ENCODE measurements at places on chromosomes 4 and X.

DNA sequence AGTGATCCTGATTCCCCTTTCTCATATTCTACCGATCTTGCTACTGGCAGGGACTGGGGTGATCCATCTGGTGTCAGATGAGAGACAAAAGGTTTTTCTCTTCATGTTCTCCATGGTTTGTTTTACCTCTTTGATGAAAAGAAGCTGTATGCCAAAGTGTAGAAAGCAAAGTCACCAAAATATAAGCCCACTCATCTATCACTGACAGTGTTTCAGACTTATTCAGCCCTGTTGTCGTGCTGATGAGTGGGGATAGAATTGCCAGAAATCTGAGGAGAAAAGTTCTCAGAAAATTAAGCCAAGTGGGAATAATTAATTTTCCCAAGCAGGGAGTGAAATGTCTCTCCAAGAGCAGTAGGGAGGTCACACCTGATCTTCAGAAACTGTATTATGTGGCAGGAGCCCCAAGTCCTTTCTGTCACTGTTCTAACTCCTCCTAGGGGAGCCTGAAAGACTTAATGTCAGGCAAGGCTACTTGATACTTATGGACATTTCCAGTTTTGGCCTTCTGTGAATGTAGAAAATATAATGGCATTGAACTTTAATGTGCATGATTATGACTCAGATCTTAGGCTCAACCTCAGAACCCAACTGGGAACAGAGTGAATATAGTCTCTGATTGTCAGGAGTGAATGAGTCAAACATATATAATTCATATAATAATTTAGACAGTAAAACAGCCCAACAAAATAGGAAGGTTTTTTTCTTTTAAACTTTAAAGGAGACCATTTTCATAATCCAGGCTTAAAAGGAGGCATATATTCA is 298.1 kb downstream of the ANKRD50 start:
- no peak for DNase-seq

GRCh38 chr4:23038626-23039491 is 346.1 kb downstream of the GBA3 start:
- no peak for DNase-seq

DNA sequence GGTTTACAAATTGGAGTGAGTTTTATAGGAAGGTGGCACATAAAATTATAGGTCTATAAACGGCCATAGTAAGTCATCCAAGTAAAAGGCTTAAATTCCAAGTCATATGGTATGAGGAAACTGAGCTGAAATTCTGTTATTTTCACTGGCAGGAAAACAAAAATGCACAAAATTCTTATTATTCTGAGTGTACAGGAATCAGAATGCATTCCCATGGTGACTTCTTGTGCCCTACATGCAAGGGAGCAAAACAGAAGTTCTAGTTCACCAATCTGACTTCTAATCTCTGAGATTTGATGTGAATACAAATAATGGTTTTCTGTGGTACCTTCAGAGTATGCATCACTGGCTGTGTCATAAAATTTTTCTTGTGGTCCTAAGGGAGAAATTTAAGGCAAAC is 102.9 kb downstream of the CLCN4 start:
- no peak for DNase-seq

DNA sequence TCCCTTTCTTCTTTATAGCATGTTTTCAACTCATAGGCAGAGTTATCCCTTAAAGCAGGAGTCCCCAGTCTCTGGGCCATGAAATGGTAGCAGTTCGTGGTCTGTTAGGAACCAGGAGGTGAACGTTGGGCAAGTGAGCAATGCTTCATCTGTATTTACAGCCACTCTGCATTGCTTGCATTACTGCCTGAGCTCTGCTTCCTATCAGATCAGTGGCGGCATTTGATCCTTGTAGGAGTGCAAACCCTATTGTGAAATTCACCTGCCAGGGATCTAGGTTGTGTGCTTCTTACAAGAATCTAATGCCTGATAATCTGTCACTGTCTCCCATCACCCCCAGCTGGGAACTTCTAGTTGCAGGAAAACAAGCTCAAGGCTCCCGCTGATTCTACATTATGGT is 39.8 kb downstream of the DTHD1 start:
- DNase-seq, result no peak

- DNase-seq, result peak; percentile 34
These were observed 49.3 kb upstream of the EFHC2 start for GRCh38 chrX:44392767-44393166.

DNA sequence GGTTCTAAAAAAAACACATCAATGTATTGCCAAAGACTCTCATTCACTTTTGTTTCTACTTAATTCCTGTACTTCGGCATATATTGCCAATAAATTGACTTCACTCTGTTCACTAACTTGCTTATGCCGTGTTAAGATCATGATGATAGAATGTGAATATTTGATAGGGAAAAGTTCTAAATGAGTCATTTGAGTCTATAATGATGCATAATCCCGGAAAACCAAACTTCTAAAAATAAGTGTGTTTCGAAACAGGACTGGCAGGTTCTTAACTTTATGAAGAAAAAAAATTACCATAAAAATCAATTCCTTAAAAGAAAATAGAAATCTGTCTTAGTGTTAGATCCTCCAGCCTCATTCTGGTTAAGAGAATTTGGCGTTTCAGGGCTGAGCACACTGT is 387.5 kb upstream of the FTHL17 start:
- DNase-seq, result no peak

- no peak for DNase-seq
These were observed 98.3 kb downstream of the GK start for GRCh38 chrX:30751497-30751896.

GRCh38 chrX:19862634-19863211 is 24.7 kb downstream of the SH3KBP1 start:
- DNase-seq, result no peak

DNA sequence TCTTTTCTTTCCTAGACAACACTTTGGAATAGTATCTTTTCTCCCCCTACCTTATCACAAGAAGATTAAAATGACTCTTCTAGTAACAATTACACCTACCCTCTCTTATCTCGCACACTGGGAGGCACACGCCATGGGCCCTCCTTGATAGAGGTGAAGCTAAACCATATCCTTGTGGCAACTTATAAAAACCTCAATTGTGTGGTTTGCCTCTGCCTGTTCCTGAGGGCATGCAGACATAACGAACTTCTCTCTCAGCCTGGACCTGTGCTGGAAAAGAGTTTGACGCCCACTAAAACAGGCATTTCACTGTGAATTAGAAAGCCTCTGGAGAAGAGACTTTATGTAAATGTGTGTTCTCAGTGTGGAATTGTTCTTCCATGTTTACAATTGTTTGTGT is 141.2 kb downstream of the NDST3 start:
- no peak for DNase-seq

- DNase-seq, result no peak
These were observed 146.7 kb downstream of the KCNIP4 start for GRCh38 chr4:21801661-21802385.

DNA sequence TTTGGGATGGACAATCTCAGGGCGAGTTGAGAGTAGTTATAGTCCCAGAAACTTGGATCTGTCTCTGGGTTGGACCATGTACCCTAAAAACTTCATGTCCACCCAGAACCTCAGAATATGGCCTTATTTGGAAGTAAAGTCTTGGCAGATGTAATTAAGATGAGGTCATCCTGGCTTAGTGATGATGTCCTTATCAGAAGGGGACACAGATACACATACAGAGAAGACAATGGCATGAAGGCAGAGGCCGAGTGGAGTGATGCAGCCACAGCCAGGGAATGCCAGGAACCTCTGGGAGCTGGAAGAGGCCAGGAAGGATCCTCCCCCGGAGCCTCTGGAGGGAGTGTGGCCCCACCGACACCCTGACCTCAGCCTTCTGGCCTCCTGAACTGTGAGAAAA is 61.2 kb upstream of the STX18 start:
- no peak for DNase-seq

GRCh38 chr4:8280158-8280875 is 10.8 kb downstream of the HTRA3 start:
- no peak for DNase-seq

- DNase-seq, result no peak
These were observed 47.7 kb downstream of the HMGB3 start for GRCh38 chrX:151030845-151031244.

DNA sequence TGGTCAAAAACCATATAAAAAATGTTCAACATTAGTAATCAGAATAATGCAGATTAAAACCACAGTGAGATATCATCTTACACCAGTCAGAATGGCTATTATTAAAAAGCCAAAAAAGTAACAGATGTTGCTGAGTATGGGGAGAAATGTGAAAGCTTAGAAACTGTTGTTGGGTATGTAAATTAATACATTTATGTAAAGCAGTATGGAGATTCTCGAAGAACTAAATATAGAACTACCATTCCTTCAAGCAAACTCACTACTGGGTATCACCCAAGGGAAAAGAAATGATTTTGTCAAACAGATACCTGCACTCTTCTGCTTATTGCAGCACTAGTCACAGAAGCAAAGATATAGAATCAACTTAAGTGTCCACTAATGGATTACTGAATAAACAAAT is 576.4 kb upstream of the EPHA5 start:
- DNase-seq, result no peak

GRCh38 chr4:7331682-7332000 is 103.1 kb downstream of the PSAPL1 start:
- no peak for DNase-seq

DNA sequence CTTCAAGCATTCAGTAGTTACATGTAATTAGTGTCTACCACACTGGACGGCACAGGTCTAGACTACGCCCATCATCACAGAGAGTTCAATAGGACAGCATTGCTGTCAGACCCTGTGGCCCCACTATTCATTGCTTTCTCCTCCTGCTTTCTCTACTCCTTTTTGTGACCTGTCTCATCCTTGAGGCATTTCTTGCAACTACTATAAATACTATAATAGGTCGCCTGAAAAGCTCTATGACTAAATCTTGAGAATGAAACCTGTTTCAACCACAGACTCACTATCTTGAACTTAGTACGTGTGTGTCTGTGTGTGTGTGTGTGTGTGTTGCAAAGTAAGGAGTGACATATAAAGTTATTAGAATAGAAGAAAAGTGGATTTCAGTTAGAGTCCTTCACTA is 252.9 kb upstream of the KLF3 start:
- no peak for DNase-seq

- DNase-seq, result no peak
These were observed 18.7 kb upstream of the UGT2B10 start for GRCh38 chr4:68797048-68797447.

DNA sequence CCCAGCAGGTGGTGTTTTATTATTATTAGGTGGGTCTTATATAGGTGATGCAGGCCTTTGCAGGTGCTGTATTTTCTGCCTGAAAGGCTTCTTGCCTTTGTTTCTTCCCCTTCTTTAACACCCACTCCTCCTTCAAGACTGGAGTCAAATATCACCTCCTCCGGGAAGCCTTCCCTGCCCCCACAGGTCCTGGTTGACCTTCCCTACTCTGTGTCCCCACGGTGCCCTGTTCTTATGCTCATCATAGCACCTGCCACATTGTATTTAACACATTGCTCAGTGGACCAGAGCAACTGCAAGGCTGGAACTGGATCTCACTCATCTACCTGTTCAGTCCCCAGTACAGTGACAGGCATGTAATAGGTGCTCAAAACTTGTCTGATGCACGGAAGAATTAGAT is 39.8 kb upstream of the LGI2 start:
- DNase-seq, result no peak

- DNase-seq, result peak; percentile 43
These were observed 132.2 kb downstream of the STIM2 start for GRCh38 chr4:26992657-26993361.

DNA sequence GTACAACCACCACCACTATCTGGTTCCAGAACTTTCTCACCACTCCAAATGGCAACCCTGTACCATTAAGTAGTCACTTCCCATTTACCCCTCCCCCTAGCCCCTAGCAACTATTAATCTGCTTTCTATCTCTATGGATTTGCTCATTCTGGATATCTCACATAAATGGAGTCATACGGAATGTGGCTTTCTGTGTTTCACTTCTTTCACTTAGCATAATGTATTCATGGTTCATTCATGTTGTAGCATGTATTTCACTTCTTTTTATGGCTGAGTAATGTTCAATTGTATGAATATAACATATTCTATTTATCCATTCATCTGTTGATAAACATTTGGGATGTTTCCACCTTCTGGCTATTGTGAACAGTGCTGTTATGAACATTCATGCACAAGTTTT is 104.7 kb downstream of the AMMECR1 start:
- DNase-seq, result no peak

DNA sequence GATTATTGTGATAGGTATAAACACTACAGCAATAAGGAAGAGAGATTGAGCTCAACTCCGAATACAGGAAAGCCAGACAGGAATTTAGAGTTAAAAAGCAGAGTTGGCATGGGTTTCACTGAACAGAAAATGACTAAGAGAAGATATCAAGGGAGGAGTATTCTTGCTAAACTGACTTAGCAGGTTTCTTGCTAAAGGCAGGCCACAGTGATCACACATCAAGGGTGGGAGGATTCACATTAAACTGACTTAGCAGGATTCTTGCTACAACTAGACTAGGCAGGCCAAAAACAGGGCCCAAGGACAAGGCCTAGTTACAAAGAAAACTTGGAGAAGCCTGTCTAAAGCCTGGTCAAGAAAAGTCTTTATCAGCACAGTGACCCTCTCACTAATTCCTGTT is 195.1 kb downstream of the MAGEB5 start:
- no peak for DNase-seq

DNA sequence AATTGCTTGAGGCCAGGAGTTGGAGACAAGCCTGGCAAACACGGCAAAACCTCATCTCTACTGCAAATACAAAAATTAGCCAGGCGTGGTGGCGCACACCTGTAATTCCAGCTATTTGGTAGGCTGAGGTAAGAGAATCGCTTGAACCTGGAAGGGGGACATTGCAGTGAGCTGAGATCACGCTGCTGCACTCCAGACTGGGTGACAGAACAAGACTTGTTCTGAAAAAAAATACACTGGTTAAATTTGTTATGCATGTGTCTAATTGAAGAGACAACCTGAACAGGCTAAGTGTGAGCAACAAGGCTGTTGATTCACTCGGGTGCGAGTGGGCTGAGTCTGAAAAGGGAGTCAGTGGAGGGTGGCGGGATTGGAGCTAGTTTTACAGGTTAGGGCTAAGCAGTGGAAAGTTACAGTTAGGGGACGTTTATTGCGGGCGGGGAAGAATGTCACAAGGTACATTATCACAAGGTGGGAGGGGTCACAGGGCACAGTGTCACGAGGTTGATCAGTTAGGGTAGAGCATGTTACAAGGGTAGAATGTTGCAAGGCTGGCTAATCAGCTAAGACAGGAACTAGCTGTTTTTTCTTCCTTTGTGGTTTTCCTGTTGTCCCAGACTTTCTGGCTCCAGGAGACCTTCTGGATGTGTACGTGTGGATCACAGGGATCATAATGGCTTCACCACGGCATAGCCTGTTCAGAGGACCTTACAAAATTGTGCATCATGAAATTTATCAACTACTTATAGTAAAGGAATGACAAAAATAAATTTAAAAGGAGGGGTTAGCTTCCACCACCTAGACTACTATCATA is 115.8 kb downstream of the NAA11 start:
- no peak for DNase-seq

DNA sequence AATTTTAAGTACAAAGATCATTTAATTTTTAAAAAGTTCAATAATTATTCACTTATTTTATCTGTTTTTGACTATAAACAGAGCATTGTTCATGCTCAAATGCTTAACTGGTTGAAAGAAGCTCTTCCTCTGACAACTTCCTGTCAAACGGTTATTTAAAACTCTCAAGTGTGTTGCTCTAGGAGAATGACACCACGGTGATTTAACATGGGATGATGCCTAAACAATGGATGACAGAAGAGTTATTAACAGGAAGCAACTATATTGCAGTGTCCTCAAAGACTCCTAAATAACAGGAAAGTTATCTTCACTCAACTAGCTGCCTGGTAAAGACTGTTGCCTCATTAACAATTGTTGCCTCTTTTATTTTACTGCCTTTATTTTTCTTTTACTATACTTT is 509.6 kb downstream of the PACRGL start:
- no peak for DNase-seq

- peak; percentile 7 for DNase-seq
These were observed 96.4 kb downstream of the EMCN start for GRCh38 chr4:100421361-100421978.
